H9 (cell line): ENCODE measurements at places on chromosomes 11 and 22. TPM values are rescaled to one million over a fixed set of nuclear protein-coding genes. Genes with fewer than 3 reads are reported as not detected.

- DNase-seq, result no peak
Observed at GRCh38 chr11:8235925-8236324, 27.8 kb downstream of the LMO1 start.

DNA sequence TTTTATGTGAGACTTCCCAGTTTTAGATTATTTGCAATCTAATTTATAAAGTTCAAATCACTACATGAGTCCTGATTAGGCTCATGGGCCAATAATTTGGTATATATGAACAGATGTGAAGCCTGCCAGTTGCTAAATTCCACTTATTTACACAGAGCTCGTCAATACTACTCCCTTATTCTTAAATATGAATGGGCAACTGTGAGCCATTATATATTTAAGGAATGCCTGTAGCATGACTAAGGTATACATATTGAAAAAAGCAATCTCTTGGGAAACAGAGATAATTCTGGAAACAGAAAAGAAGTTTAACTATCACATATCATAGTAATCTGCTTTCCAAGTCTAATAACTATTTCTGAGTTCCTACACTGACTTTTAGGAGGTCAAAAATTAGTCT, 27.0 kb downstream of the RBMXL2 start:
- DNase-seq, result no peak

- no peak for DNase-seq
Observed at GRCh38 chr11:25547292-25547691, 784.6 kb upstream of the ANO3 start.

Gene ANGPTL5
- total RNA-seq, result not detected in 2 replicates

Gene PGA5
- 0.33 TPM in 1 of 2 replicates, not detected in the other for total RNA-seq

GRCh38 chr11:37505406-37505805, 907.4 kb upstream of the RAG2 start:
- no peak for DNase-seq

GRCh38 chr22:42642806-42643633, 2.6 kb upstream of the ATP5MGL start:
- DNase-seq, result no peak

- DNase-seq, result no peak
Observed at GRCh38 chr11:76736773-76737495, 46.2 kb upstream of the TSKU start.

Gene SSTR3
- 0.68 and 0.72 TPM in 2 replicates for total RNA-seq

Gene PRG2
- 0.31 TPM in 1 of 2 replicates, not detected in the other for total RNA-seq

DNA sequence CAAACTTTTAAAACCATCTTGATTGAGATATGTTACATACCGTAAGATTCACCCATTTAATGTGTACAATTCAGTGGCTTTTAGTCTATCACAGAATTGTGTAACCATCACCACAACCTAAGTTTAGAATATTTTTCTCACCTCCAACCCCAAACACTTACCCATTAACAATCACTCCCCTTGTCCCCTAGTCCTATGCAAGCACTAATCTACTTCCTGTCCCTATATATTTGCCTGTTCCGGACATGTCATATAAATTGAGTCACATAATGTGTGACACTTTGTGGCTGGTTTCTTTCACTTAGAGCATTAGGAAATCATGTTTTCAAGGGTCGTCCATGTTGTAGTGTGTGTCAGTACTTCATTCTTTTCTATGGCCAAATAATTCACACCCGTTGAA, 38.8 kb downstream of the RASSF10 start:
- no peak for DNase-seq

- DNase-seq, result no peak
Observed at GRCh38 chr11:35274909-35275785, 136.2 kb downstream of the CD44 start.

DNA sequence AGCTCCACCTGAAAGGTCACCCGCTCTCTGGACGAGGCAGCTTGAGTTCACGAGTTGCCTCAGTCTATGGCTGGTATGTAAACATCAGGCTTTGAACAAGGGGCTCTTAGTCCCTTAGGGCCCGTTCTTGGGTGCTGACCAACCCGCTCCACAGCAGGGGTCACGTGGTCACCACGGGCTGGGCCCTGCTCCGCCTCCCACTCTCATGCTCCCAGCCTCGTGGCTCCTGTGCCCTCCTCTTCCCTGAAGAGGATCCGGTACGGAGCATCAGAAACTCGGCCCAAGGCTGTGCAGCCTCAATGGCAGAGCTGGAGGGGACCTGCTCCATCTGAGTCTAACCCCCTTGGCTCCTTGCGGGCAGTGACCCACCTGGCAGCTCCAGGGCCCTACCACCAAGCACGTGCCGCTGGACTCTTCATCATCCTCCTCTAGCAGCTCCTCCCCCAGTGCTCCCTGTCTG, 54.2 kb upstream of the TTLL12 start:
- no peak for DNase-seq

Gene CARD10
- 17.1 and 17.7 TPM in 2 replicates for total RNA-seq

Gene SHANK2
- 22.1 and 23.8 TPM in 2 replicates for total RNA-seq

Gene MS4A4A
- not detected in 2 replicates for total RNA-seq

DNA sequence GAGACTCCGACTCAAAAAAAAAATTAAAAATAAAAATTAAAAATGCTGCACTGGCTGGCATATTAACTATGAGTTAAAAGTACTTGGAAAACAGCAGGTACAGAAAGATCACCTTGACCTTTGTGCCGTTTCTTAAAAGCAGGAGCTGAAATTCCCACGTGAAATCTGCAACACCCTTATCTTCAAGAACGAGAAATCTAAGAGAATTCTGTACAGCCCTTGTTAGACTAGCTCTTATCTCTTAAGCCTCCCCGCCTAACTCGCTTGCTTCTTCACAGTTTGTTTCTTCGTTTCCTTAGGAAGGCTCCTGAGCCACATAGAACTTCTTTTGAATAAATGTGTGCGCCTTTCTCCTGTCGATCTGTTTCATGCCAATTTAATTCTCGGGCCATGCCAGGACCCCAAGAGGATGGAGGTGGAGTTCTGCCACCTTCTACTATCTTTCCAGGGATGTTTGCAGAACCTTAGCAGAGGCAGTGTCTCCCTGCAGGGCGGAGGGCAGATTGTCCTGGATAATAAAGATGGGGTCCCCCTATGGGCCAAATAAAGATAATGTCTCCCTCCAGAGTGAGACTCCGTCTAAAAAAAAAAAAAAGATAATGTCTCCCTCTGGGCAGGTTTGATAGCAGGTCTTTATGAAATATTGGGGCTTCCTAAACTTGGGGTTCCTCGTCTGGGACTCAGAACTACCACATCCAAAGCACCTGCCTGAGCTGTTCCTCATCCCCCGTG, 27.4 kb upstream of the SYT8 start:
- DNase-seq, result no peak

Gene MIAT
- total RNA-seq, result 77.0 and 85.6 TPM in 2 replicates

GRCh38 chr11:73187854-73188253, 30.2 kb upstream of the P2RY2 start:
- DNase-seq, result peak; percentile 87

GRCh38 chr11:129950101-129951091, 52.2 kb downstream of the PRDM10 start:
- DNase-seq, result no peak

- peak; percentile 71 for DNase-seq
Observed at GRCh38 chr11:40722179-40722795, 737.2 kb downstream of the LRRC4C start.

Gene F2
- not detected in 2 replicates for total RNA-seq

Gene CELF1
- 211 and 217 TPM in 2 replicates for total RNA-seq

DNA sequence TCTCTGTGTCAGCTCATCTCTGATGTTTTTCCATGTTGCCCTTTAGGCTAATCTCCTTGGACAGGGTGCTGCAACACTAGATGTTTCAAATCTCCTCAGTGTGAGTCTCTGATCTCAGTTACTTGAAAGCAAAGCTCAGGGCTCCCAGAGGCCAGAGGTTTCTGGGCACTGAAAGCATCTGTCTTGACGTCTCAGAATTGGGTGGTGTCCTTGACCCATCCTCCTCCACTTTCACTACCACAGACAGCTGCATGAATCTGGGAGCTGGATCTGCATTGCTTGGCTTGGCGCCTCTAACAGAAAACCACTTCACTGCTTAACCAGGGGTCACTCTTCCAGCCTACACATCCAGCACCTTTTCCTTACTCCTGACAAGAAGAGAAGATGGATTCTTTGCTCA, 399.4 kb downstream of the NXPE2 start:
- DNase-seq, result no peak

Gene PHETA2
- total RNA-seq, result 2.6 and 3.2 TPM in 2 replicates

Gene C11orf91
- total RNA-seq, result not detected in 2 replicates

DNA sequence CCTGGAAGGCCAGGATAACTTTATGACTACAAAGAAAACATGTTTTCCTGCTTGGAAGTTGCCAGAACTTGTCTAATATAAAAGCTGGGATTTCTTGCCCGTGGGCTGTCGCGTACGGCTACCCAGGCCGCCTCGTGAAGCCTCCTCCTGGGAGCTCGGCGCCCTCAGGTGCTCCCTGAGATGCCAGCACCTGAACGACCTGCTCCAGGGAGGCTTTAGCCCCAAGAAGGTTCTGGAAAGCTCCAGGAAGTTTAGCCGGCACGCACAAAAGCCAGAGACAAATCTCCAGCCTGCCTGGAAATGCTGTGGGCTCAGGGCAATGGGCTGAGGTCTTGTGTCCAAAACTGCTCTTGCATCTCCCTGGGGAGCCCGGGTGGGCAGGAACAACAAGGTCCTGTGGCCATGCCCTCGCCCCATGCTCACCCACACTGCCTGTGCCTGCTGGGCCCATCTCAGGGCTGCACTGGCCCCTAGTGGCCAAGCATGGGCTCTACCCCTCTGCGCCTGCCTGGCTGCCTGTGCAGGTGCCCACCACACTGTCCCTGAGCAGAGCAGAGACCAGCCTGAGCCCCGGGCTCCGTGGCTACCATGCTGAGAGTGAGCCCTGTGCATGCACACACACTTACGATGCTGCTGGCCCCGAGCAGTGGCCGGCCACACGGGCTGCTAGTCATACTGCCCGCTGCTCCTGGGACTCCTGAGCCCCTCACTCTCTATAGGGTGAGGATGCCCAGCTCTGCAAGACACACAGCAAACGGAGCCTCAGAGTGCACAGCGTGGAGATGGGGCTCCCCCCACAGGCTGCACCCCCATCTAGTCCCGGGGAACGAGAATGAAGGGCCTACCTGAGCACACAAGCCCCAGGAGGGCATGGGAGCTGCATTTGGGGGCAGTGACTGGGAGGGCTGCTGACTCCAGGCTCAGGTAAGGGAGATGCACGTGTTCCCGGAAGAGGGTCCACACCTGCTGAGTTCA, 4.9 kb upstream of the CELSR1 start:
- DNase-seq, result peak; percentile 91

- no peak for DNase-seq
Observed at GRCh38 chr11:121611242-121611641, 158.5 kb upstream of the SORL1-AS1 start.

- no peak for DNase-seq
Observed at GRCh38 chr11:121890377-121890776, 225.6 kb downstream of the BLID start.

DNA sequence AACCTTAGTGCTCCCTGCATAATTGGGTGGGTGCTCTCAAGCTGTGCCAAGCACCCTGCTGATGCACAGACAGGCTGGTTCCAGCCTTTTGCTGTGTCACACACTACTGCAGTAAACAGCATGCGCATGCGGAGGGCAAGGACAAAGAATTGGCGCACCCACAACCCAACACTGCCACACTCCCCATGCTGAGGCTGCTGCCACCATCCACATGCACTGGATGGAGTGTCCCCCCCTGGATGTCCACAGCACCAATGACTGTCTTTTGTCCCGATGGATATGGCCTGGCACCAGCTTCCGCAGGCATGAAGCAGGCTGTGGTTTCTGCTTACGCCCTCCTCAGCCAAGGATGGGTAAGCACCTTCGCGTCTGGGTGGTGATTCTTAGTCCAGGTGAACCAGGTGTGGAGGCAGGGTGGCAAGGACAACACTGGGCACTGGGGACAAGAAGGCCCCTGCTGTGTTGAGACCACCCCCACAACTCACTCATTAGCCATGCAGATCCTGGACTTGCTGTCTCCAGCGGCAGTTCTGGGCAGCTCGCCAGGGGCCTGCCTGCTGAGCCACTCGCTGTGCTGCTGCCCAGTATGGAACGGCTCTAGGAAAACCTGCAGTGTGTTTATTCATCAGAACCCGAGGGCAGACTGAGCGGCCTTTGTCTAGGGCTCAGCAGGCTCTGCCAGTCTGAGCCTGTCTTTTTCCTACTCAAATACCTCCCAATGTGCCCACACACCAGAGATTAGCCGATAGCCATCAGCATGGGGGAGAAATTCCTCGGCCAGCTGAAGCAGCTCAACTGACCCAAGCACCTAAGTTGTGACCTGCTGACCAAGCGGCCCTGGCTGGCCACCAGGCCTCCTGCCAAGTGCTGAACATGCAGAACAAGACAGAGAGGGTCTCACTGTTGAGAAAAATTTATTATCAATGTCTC, 8.2 kb upstream of the NAP1L4 start:
- DNase-seq, result no peak

Gene MMP10
- total RNA-seq, result 0.20 TPM in 1 of 2 replicates, not detected in the other

Gene OR9G4
- total RNA-seq, result not detected in 2 replicates

- no peak for DNase-seq
Observed at GRCh38 chr11:85946221-85946620, 91.0 kb downstream of the CCDC83 start.

DNA sequence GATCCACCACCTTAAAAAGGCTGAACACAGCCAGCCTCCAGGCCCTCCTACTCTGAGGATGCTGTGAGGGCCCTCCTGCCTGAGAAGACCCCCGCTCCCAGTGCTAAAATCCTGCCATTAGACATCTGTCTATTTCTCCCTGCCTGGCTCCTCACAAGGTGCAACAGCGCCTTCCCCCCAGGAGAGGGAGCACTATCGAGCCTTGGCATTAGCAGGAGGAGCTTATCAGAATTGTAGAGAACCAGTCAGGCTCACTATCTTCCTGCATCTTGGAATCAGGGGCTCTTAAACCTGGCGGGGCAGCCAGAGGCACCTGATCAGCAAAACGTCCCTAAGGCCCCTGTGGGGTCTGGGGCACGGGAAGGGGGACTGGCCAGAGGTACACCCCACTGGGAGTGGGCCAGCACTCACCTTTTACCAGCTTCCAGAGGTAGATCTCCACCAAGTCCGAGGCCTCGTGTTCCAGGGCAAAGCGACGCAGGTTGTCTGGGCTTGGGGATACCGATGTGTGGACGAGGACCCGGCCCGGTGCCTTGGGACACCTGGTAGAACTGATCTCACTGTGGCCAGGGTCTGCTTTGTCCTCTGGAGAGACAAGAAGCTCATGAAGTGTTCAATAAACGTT, 28.7 kb downstream of the CHRDL2 start:
- peak; percentile 80 for DNase-seq

Gene DBX1
- total RNA-seq, result 0.15 TPM in 1 of 2 replicates, not detected in the other

GRCh38 chr11:11750017-11750878, 91.5 kb upstream of the USP47 start:
- DNase-seq, result no peak

Gene ACTN3
- total RNA-seq, result 45.7 TPM in 2 replicates

Gene OR8G5
- not detected in 2 replicates for total RNA-seq

GRCh38 chr11:112260490-112260889, at the start of gene PLET1:
Gene PLET1, minus strand, starts transcription at chr11:112260860. Its CDS starts 271 bp downstream, at chr11:112260589.
- no peak for DNase-seq

DNA sequence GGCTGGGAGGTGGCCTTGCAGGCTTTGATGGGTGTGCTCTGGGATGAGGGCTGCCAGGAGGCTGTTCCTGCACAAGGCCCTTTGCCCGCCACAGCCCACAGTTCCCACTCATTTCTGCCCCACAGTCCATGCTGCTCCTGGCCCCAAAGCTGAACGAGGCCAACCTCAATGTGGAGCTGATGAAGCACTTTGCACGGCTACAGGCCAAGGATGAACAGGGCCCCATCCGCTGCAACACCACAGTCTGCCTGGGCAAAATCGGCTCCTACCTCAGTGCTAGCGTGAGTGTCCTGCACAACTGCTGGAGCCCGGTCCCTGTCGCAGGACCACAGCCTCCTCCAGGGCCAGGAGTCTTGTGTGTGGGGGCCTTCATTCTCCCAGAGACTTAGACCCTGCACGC, 10.2 kb downstream of the SCYL1 start:
- DNase-seq, result no peak

GRCh38 chr11:109133159-109133558, 288.8 kb upstream of the C11orf87 start:
- no peak for DNase-seq
